ENCODE measurements at places on chromosomes 2 and 18.

DNA sequence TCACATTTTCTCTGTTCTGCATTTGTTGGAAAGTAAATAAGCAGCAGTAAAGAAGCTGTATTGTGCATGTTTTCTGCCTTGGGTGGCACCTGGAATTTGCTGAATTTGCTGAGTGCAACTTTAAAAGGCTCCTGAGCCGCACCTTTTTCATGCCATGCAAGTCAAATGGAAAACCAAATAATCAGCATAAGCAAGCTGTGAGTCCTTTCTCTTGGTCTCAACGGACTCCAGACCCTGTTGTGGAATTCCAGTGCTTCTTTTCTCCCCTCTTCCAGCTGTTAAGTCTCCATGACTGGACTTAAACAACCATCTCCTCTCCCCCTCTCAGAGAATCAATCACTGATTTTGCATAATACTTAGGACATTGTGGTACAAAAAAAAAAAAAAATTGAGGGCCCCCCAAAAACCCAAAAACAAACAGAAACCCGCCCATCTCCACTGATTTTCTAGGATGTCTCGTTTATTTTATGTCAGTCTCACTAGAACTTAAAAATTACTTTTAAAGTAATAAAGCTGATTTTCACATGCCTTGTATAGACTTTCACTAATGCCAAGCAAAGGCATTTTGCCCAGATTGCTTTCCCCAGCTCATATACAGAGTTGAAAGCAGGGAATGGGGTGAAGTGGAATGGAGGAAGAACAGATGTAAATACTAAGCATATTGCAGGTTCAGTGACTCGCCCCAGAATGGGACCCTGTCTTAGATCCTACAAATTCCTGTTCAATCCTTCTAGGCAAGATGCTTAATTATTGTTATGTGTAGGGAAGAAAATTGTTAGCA, 5.1 kb upstream of the CETN1 start:
- no peak for DNase-seq

GRCh38 chr2:165274698-165275097, 35.5 kb downstream of the SCN2A start:
- DNase-seq = no peak

- no peak for DNase-seq
Observed at GRCh38 chr2:26345283-26345544, 729 bp upstream of the SELENOI start.

- DNase-seq = peak; percentile 4
Observed at GRCh38 chr2:235858881-235859280, 309.3 kb downstream of the GBX2 start.

DNA sequence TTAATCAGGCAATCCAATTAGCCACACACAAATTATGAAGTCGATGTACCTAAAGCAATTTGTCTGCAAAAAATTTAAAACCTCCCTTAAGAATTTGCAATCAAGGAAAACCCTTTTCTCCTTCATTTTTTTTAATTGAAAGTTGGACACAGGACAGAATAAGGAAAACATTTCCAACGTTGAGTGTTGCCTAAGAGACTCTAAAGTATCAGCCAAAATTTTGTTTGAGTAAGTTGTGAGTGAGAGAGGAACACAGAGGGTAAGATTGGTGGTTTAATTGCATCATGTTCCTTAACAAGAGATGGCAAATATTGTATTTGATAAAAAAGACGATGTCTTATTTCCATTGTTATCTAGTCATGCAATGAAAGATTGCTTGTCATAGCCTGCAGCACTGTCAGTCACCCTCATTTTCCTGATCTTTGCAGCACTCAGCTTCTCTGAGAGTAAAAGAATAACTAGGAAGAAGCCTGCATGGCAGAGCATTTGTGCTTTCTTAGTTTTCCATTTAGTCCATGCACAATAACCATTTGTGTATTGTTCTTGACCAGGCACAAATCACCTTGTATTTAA, 115.5 kb downstream of the ICOS start:
- DNase-seq = no peak

DNA sequence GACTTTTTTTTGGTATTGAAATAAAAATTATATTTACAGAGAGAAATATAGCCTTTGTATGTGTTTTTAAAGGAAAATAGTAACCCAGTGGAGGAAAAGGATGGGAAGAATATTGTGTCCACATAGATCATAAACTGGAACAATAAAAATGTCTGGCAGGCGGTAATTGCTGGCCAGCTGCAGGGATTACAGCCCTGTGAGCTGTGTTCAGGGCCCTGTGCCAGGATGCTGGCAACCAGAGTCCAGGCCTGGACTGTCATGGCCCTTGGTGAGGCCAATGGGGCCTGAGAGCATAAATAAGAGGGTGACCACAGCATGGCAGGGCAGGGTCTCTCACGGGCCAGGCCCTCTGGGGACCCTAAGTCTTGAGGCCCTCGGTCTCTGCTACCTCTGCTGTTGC, 171.2 kb downstream of the ACOXL start:
- no peak for DNase-seq

- DNase-seq = peak; percentile 79
Observed at GRCh38 chr2:219531639-219532377, 11.8 kb downstream of the CHPF start.

- peak; percentile 73 for DNase-seq
Observed at GRCh38 chr18:80196528-80197320, 50.6 kb downstream of the PARD6G start.

- no peak for DNase-seq
Observed at GRCh38 chr2:190569994-190570755, 35.7 kb upstream of the NEMP2 start.

DNA sequence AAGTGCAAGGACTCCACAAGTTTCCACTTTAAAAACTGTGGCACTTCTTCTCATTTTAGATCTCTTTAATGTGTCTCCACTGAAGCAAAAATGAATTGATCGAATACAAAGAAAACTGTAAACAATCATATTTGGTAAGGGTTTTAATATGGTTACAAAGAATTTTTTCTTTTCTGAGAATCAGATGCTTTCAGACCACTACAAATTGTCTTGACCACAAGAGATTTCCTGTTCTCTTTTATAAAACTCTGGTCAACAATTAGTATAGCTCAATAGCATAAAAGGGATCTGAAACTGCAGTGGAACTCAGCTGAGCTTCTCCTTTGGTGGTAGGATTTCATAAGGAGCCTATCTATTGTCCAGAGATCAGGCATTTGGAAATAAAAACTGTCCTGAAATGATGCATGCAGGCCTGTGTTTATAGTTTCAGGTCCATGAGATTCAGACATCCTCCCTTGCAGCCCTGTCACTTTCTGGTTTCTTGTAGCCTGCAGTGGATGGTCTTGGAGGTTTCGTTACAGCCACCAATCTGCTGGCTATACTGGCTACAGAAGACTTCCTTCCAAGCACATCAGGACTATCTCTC, 120.0 kb downstream of the DOCK10 start:
- no peak for DNase-seq

DNA sequence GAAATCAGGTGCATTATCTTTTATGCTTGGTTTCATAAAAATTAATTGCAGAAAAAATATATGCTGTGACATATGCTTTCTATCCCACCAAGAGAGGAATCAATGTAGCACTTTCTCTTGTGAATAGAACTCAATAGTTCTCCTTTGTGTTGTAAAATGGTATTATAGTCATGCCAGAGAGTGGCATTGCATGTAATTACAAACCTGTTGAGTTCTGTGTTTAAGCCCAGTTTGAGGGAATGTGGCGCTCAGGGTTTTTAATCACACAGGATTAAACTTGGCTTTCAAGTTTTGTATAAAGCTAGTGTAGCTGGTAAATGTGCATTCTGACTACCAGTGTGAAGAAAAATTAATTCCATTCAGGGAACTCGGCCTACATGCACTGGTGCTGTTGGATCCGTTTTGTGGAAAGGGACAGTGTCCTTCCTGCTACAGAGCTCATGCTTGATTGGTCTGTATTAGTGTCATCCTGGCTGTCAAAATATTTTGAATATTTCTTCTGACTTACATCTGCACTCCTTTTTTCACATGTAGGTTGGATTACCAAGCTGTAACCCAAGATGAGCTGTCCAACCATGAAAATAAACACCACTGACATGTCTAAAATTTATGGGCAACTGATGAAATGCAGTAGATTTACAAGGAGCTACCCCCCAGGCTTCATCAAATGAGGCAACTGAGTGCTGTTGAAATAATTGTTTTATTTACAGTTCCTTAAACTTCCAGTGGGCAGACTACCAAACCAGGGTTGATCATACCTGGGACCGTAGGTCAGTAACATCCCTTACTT, 80.3 kb downstream of the SLC4A3 start:
- DNase-seq = peak; percentile 15

DNA sequence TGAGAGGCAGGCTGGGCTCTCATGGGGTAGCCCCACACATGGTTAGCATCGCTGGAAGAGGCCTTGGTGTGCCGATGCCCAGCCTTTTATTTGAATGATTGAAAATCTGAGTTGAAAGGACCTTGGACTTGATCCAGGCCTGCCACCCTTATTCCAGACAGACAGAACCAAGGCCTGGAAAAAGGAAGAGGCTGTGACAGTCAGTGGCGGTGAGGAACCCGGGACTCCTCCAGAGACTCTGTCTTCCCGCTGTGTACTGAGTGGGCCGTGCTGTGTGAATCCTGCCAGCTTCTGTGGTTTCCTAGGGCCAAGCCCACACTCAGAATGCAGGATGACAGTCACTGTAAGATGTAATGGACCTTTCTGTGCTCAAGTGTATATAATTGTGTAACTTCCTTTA, 218.5 kb downstream of the LDLRAD4 start:
- DNase-seq = no peak

DNA sequence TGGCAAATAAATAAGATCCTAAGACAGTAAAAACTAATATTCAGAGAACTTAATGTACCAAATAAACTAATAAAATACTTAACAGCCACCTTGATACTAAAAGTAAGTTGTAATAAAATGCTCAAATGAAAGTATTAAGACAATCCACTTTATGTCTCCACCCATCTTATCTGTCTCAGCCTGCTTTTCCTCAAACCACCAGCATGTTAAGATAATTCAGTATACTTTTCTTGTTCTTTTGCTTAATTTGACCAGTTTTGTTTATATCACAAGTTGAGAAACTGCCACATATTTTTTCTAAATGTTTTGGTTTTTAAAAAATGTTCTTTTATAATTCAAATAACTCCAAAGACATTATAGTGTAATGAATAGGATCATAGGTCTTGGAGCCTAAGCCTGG, 142.0 kb downstream of the MBD5 start:
- DNase-seq = no peak

DNA sequence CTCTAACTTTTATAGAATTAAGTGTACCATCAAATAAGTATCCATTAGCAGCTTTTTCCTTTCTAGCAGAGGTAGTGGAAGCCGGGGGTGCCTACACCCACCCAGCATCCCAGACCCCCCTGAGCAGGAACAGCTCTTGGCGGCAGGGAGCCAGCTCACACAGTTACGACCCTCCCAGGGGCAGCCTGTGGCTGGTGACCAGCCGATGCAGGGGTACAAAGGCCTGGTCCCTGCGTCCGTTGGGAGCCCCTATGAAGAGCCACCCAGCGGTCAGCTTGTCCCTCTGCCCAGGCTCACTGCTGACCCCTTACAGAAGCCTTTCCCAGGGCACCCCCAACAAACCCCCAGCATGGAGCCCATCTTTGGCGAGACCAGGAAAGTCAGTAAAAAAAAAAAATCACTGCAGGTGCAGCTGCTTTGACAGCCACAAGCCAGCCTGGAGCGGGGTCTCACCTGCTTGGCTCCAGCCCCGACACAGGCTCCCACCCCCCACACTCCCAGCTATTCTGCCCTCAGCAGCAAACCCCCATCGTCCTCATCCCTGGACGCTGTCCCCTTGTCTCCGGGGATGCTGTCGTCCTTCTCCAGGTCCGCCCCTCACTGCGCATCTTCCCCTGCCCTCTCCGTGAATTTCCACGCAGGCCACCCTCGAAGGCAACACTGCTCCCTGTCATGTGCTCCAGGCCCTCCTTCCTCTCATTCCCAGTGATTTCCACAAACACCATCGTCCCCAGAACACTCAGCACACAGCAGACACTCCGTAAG, 43.1 kb downstream of the GPC1 start:
- DNase-seq = no peak

- DNase-seq = no peak
Observed at GRCh38 chr2:26573241-26573925, 67.8 kb downstream of the CIB4 start.

DNA sequence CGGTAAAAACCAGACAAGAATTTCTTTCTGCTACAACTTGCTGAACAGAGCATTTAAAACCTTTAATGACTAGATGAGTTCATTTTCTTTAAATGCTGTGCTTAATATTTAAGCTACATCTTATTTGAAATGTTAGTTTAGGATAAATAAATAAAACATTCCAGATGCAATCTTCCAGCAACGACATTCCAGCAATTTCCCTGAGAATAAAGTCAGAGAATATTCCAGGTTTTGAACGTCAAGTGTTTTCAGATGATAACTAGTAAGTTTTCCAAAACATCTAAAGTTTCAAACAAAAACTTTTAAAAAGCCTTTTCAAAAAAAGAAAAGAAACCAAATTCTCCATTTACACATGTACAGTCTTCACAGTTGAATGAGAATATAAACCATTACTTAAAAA, 104.8 kb downstream of the PPP1R1C start:
- DNase-seq = no peak
